Ureter (tissue), 1 donor: ENCODE measurements at places on chromosomes 2 and 18. TPM values are rescaled to one million over a fixed set of nuclear protein-coding genes. Genes with fewer than 3 reads are reported as not detected.

DNA sequence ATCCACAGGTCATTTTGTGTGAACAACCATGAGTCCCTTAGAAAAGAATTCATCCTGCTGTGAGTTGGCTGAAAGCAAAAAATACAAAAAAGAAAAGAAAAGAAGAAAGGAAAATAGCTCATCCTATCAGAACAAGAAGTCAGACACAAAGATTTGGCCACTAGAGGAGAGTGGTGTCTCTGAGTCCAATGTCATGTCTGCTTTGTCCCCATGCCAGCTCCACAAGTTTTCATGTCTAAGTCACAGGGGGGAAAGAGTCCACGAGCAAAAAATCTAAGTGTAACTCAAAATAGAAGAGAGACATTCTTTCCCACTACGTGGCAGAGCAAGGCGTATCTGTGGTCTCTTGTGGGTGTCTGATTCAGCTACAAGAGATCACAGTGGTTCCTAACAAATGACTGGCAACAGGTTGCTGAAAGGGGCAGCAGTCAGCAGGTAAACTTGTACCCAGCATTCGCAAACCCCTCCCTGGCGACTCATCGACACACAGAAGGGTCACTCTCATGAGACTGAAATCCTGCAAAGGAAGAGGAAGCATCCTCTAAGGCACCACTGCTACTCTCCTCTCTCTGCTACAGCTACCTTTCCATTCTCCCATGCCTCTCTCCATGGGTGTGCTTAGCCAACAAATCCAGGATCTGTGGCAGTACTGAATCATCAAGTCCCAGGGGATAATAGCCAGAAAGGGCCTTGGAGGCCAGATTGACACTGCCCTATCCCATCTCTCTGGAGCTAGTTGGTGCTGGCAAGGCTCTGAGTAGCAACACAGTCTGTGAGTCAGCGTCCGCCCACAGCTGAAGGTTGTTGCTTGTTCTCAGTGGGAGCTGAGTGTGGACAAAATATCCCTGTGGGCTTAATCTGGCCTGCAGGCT lies 123.0 kb upstream of the SLC39A10 start:
- DNase-seq: no peak

GRCh38 chr2:181891258-181891965 lies at the start of gene ITPRID2:
TSS of gene ITPRID2 (plus strand) at chr2:181891730. CDS start at chr2:181892067, 337 bp downstream.
- peak; percentile 77 for DNase-seq

DNA sequence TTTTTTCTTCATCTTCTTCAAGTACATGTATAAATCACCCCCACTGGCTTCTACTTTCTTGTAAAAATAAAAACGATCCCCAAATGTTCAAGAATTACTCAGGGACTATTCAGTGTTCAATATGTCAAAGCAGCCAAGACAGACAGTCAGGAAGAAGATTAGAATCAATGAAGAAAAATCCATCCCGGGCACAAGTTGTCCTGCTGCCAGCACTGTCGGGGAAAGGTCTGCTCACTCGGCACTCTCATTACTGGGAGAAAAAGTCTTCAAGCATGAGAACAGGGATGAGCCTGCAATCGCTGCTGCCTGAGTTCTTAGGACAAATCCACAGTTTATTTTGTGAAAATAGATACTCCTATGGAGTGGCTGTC lies 482.8 kb upstream of the KLHL29 start:
- no peak for DNase-seq

DNA sequence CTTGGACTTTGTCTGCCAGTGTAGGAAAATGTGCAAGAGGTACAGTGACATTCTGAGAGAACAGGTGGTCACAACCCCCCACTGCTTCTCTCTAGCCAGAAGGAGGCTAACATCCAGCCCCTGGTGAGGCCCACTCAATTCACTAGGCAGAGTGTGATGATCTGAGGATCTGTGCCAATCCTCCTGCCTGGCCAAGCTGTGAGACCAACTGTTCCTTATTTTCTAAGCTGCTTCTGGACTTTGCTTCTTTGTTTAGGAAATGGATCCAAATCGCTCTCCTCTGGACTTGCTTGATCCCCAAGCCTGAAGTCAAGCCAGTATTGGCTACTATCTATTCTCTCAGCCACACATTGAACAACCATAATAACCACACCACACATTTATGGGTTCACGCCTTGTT lies 202.8 kb downstream of the PIK3C3 start:
- no peak for DNase-seq

GRCh38 chr2:96580771-96581170 lies 44.2 kb downstream of the ARID5A start:
- DNase-seq: no peak

Gene CCDC148
- 3.4 TPM for total RNA-seq

Gene DPP4
- total RNA-seq: 2.1 TPM

Gene DSG1
- total RNA-seq: 0.13 TPM

Gene TMEFF2
- 4.8 TPM for total RNA-seq
